Activated CD4-positive, alpha-beta T cell treated with anti-CD3 and anti-CD28 coated beads for 36 hours (primary cell): ENCODE measurements at places on chromosomes 6 and 20. TPM values are rescaled to one million over a fixed set of nuclear protein-coding genes. Genes with fewer than 3 reads are reported as not detected.

DNA sequence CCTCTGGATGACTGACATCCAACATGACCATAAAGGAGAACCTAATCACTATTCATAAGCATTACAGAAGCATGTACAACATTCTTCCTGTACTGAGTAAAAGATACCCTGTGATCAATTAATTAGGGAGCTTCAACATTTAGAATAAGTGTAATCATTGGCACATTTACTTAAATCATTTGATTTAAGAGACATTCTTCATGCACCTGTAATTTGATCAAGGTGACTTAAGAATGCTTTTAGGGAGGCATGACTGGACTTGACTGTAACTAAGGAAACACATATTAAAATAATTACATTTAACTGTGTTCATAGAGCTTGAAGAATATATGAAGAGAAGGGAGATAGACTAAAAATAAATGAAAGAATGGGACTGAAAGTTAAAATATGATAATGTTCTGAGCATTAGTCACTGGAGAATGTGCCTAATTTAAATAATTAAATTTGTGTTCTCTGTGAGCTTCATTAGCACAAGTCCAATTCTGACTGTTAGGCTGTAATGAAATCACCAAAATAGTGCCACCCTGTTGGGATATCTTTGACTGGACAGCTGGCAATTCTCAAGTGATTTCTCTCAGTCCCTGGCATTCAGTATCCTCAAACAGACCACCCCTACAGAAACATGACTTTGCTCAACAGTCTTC, 295.5 kb upstream of the ADGRB3 start:
- DNase-seq = no peak
- H3K4me1 ChIP-seq = no peaks in the 10 kb centered on the region
- no peaks in the 10 kb centered on the region for H3K36me3 ChIP-seq

DNA sequence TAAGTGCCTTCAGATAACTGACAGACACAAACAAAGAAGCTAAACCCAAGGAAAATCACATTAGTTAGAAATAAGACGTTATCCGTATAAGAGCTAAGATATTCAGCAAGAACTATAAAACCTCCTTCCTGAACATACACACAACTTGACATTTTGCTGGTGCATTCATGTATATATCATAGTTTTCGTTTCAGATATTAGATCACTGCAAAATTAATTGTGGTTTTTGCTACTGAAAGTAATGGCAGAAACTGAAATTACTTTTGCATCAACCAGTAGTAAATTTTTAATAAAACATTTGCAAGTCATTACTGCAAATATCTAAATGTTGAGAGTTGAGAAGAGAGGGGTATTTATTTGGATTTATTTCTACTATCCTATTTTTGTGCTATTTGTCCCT, 26.1 kb upstream of the KCNQ5 start:
- no peaks in the 10 kb centered on the region for H3K4me1 ChIP-seq
- no peak overlapping the region for H3K27ac ChIP-seq
- H3K4me3 ChIP-seq = no peak overlapping the region
- peaks cover 11% of the 10 kb centered on the region for H3K27me3 ChIP-seq

GRCh38 chr20:32519381-32519730, 65.8 kb downstream of the NOL4L start:
- H3K4me3 ChIP-seq = no peak overlapping the region
- no peak for DNase-seq
- peaks cover 58% of the 10 kb centered on the region for H3K4me1 ChIP-seq
- no peak overlapping the region for H3K27ac ChIP-seq
- H3K36me3 ChIP-seq = peaks cover 16% of the 10 kb centered on the region
- no peaks in the 10 kb centered on the region for H3K27me3 ChIP-seq

- peaks cover 2% of the 10 kb centered on the region for H3K27me3 ChIP-seq
- no peaks in the 10 kb centered on the region for H3K36me3 ChIP-seq
- peaks cover 11% of the 10 kb centered on the region for H3K4me1 ChIP-seq
Observed at GRCh38 chr6:157656437-157656997, 166.5 kb upstream of the SNX9 start.

The TAPBP gene
- total RNA-seq = 164 TPM

The GNAS-AS1 gene
- total RNA-seq = 1.9 TPM

The STK35 gene
- total RNA-seq = 20.9 TPM

The OPRM1 gene
- not detected for total RNA-seq

The RAD21L1 gene
- total RNA-seq = not detected

The GGTLC1 gene
- not detected for total RNA-seq

The TTK gene
- total RNA-seq = 47.2 TPM

The LPIN3 gene
- total RNA-seq = 4.0 TPM

The DTNBP1 gene
- 23.4 TPM for total RNA-seq
